ENCODE measurements at places on chromosomes 3 and 15. TPM values are rescaled to one million over a fixed set of nuclear protein-coding genes. Genes with fewer than 3 reads are reported as not detected.

CCR8 gene
- polyA plus RNA-seq = not detected

C2CD4B gene
- polyA plus RNA-seq = 0.28 TPM

THSD4 gene
- 30.2 TPM for polyA plus RNA-seq

CSK gene
- polyA plus RNA-seq = 46.2 TPM

CISH gene
- polyA plus RNA-seq = 29.4 TPM

- no peak for DNase-seq
Measured at GRCh38 chr15:100202309-100202960, 139.3 kb downstream of the ADAMTS17 start.

GRCh38 chr15:57290187-57290586 is 86.1 kb upstream of the CGNL1 start:
- no peak for DNase-seq

DNA sequence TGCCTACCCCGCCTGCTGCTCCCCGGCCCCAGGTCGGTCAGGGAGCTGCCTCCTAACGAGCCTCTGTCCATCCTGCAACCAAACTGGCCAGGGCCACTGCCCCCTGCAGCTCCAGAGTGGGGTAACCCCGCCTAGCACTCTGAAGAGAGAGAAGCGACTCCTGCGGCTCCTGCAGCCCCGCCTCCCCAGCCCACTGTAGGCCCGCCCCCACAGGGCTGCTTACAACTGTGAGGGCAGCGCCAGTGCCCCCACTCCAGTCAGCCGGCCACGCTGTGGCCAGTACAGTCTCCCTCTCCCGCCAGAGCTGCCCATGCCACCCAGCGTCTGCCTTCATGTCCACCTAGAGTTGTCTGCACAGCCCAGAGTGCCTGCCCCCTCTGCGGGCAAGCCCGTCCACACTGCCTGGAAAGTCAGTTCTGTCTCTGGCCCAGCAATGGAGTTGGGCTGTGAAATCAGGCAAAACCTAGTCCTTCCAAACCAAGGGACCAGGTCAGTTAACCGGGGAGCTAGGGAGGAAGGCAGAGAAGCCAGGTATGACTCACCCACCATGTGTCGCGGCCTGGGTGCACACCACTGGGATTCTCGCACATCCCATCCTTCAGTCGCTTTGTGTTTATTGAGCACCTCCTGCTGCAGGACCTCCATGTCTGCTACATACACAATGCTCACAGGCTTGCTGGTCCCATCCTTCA is 2.4 kb downstream of the UCN2 start:
- DNase-seq = peak; percentile 49

- DNase-seq = peak; percentile 57
Measured at GRCh38 chr15:79562403-79562815, 130.3 kb downstream of the MINAR1 start.

DNA sequence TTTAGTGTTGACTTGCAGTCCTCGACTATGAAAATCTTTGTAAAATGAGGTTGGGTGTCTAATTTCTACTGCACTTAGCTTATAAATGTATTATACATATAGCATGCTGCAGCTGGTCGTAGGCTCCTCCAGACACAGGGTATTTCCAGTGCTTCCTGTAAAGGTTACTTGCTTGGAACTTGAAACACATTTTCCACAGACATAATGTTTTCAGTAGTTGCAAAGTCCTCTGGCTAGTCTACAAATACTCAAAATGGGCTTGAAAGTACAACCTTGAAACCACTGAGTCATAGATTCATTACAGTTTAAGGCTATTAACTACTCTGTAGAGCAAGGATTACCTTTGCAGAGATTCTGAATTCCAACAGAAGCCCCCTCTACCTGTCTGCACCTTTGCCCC is 464.1 kb downstream of the RAP2B start:
- no peak for DNase-seq

DNA sequence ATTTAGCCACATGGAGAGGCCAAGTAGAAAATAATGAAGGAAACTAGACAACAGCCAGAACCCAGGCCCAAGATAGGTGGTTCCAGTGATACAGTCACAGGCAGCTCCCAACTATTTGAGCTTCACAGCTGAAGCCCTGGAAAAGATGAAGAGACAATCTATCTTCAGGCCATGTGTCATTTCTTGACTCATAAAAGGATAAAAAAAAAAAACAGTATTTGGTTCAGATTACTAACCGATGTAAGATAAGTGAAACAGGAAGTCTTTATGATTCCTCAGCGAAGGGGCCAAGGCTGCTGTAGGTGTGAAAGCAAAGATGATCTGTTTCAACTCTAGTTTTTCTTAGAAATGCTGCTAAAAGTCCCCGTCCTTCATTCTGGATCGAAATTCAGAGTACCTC is 394.6 kb downstream of the ZNF385D start:
- no peak for DNase-seq

GRCh38 chr3:164806188-164806587 is 272.1 kb downstream of the SI start:
- no peak for DNase-seq

Measured in left kidney (tissue), 8 donors.